ENCODE measurements at places on chromosomes 16 and 17.

GRCh38 chr16:81923296-81923695 is 88.0 kb downstream of the SDR42E1 start:
- DNase-seq = no peak

DNA sequence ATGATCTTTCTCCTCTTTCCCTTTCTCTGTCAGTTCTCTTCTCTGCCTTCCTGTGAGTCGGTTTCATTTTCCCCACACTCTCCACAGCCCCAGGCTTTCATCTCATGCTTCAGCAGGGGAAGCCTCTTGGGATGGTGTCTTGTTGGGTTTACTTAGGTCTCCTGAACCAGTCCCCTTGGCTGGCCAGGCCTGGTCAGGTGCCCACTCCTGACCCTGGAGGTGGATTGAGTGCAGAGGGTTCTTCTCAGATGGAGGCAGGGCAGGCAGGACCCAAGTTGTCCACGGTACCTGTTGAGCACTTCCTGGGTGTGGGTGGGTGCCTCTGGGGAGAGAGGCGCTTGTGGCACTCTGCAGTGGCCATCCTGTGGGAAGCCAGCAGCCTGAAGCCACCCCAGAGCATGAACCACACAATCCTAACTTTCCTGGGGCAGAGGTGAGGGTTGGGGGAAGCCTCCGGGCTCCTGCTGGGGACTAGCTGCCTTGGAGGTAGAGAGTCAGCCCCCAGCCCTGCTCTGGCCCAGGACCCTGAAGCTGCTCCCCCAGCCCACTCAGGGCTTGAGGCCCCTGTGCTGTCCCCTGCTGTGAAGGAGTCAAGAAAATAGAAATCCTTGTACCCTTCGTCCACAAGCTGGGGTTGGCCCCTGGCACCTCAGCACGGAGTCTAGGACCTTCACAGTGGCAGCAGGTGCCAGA is 2.0 kb upstream of the RAP1GAP2 start:
- no peak for DNase-seq

DNA sequence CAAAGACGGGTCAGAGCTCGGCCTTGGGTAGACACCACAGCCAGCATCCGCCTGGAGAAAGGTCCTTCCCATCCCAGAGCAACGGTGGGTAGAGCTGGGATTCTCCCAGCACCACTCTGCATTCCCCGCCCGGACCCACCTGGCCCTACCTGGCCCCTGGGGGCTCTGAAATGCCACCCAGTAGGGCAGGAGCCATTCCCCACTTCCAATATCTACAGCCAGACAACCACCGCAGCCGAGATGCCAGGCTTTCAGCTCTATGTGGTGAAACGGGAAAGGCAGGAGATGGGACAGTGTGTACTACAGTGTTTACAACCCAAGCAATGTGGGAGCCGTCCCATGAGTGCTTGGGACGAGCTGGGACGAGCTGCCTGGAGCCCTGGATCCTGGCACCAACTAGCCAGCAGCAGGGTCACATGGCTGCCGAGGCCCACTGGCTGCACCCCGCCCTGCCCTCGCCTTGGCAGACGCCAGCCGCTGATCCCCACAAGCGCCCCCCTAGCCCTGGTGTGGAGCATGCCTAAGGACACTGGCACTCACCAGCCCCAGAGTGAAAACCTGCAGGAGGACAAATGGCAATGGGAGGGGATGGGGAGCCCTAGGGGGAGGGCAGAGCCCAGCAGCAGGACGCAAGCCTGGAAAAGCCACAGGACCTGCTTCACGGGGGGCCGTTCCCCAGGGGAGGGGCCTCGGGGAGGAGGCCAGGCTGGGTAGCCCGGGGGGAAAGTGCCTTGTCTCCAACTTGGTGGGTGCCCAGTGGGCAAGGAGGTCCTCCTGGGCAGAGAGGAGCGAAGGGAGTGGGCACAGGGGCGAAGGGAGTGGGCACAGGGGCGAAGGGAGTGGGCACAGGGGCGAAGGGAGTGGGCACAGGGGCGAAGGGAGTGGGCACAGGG is 13.5 kb downstream of the TMC6 start:
- DNase-seq = no peak

GRCh38 chr17:7196651-7197401 is 17.7 kb upstream of the ASGR1 start:
- DNase-seq = no peak

GRCh38 chr16:17469741-17470181 is 999 bp downstream of the XYLT1 start:
- no peak for DNase-seq

GRCh38 chr16:79188739-79189122 is 411.8 kb downstream of the MAF start:
- DNase-seq = no peak

DNA sequence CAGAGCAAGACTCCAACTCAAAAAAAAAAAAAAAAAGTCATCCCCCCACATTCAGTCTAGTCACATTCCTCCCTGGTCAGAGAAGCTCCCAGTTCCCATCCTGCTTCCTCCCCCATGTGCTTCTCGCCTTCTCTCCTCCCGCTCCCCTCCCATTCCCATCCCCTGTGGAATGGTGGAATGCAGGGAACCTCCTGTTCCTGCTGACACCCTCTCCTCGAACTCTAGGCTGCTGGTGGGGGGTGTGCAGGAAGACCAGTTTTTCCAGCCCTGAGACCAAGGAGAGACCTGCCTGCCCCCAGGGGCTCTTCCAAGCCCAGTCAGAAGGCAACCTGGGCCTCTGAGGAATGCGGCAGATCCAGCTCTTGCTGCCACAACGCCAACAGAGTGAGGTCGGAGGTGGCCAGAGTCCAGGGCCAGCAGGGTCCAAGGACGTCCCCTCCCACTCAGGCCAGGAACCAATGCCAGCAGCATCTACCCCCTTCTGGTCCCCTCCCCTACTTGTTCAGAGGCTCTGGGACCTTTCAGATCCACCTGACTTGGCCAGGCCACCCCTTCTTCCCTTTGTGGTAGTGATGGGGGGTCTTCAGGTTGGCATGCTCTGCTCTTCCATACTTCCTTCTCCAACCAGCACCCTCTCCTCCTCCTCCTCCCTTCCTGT is 39.3 kb upstream of the TAC4 start:
- DNase-seq = no peak

DNA sequence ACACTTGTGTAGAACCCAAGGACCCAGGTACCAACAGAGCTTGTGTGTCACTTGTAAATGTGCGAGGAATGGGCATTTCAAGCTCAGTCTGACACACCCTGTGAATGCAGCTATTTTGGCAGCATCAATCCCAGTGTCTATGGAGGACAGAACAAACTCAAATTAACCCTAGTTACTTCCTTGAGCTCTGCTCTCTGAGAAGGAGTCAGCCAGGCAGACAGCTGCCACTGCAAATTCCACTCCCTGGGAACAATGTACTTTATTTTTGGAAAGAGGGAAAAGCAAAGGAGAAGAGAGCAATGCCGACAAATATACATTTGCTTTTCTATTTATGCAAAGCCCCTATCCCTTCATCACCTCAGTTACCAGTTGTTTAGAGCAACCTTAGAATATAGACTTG is 48.4 kb upstream of the NOG start:
- DNase-seq = no peak

GRCh38 chr17:59278406-59278805 is 53.0 kb upstream of the YPEL2 start:
- DNase-seq = no peak

GRCh38 chr17:11618861-11619566 is 20.7 kb downstream of the DNAH9 start:
- DNase-seq = no peak

- DNase-seq = no peak
Measured at GRCh38 chr16:11603331-11603750, 16.6 kb upstream of the LITAF start.

- no peak for DNase-seq
Measured at GRCh38 chr17:56131431-56131830, 21.8 kb upstream of the ANKFN1 start.

GRCh38 chr16:56711862-56712261 is 18.1 kb upstream of the NUP93 start:
- no peak for DNase-seq

- DNase-seq = no peak
Measured at GRCh38 chr17:32141258-32141657, 1.0 kb upstream of the RHOT1 start.

- no peak for DNase-seq
Measured at GRCh38 chr17:381941-382643, 29.5 kb upstream of the RPH3AL start.

DNA sequence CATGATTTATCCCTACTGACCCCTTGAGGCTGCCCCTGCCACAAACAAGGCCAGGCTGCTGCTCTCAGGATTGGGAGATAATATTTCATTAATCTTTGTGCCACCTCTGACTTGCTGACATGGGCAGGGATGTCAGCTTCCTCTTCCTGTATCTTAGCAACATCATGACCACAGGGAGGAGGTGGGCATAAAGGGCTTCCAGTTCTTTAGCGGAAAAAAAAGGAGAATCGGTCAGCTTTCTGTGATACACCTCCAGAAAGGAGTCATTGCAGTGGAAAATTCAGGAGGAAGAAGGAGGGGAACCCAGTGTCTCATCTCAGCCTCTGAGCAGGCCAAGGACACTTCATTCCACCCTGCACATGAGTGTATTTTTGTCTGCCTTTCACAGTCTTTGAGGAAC is 206.8 kb upstream of the SDK2 start:
- DNase-seq = no peak

GRCh38 chr16:13529193-13529982 is 390.6 kb upstream of the ERCC4 start:
- DNase-seq = no peak

Data from cerebellar nuclear complex (tissue), 1 donor.